ENCODE measurements at places on chromosomes 5 and 9. TPM values are rescaled to one million over a fixed set of nuclear protein-coding genes. Genes with fewer than 3 reads are reported as not detected.

Gene RICTOR
- total RNA-seq, result 27.8 TPM

Gene MEF2C
- 36.9 TPM for total RNA-seq

Gene DMRT3
- 0.47 TPM for total RNA-seq

DNA sequence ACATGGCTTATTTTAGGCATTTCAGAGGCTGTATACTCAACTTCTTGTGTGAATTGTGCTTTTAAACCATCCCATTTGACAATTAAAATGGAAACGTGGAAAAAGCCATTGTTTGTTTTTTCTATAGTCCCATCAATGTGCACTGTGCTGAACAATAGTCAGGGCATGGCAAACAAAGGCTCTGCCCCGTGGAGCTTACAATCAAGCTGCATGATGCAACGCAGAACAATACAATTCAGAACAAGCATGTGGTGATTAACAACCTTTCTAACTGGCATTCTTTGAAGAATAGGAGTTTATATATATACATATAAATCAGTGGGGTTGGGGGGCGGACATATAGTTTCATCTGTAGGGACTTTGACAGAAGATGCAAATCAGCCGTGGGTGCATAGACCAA lies 2125.4 kb upstream of the WWC1 start:
- no peak for DNase-seq

DNA sequence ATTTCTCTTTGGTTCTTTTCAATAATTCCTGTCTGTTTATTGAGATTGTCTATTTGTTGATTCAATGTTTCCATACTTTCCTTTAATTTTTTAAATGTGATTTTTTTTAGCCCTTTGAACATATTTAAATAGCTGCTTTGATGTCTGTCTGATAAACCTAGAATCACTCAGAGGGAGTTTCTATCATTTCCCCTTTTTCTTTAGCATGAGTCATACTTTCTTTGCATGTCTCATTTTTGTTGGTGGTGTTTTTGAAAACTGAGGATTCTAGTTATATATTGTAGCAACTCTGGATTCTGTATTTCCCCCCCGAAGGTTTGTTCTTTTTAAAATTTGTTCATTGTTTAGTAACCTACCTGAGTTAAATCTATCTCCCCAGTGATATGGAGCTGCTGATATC lies 24.2 kb upstream of the ZNF618 start:
- no peak for DNase-seq
